ENCODE measurements at places on chromosomes 1 and 21.

DNA sequence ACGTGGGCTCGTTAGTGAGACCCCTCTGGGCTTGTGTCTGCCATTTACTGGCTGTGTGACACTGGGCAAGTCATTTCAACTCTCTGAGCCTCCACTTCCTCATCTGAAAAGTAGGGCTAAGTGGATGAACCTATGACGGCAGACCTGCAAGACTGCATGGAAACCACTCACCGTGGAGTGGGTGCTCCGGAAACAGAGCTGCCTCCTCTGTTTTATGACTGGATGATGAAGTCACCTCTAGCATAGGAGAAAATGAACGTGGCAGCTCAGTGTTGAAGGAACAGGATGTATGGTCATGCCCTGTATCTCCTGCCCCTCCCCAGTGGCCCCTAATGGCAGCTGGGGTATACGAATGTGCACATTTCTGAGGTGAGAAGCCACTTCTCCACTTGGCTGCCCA lies 40.5 kb downstream of the STPG1 start:
- peak; percentile 46 for DNase-seq

DNA sequence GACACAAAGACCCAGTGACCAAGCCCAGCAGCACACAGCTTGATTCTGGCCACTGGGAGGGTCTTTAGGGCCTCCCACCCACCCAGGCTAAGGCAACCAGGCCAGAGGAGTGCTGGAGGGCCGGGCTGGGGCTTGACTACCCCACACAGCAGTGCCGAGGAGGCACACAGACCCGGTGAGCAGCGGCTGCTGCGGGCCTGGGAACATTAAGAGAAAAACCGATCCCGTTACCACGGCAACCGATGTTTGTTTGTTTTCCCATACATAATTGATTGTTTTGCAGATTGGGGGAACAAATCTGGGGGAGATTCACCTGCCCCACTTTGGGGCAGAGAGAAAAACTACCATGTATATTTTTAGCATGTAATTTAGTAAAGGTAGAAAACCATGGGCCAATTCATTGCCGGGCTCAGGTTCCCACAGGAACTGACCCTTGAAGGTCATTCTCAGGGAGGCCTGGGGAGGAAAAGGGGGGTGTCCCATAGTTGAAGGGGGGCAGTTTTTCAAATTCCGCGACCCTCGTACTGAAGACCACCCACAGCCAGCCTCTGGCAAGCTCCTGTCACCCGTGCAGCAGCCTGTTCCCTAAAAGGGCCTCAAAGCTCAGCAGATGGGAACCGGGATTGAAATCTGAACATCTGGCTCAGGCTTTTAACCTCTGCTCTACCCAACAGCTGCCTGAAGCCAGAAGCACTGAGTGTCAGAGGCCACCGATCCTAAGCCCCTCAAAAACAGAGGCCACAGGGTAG lies 35.3 kb downstream of the CHD5 start:
- DNase-seq, result no peak

GRCh38 chr1:10186331-10187025 lies 23.9 kb upstream of the KIF1B start:
- no peak for DNase-seq

DNA sequence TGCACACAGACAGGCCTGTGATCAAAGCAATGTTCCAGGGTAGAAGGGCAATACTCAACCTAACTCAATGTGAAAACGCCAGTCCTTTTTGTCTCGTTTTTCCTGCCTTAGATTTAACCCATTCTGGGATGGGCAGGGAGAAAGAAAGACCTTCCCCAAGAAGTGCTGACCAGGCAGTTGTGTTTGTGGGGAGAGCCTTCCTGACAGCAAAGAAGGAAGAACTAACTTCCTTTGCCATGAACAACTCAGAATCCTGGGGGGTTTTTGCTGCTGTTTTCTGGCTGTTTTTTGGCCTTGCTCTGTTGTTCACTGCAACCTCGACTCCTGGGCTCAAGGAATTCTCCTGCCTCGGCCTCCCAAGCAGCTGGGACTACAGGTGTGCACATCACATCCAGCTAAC lies 112.0 kb upstream of the RAB4A start:
- DNase-seq, result no peak

DNA sequence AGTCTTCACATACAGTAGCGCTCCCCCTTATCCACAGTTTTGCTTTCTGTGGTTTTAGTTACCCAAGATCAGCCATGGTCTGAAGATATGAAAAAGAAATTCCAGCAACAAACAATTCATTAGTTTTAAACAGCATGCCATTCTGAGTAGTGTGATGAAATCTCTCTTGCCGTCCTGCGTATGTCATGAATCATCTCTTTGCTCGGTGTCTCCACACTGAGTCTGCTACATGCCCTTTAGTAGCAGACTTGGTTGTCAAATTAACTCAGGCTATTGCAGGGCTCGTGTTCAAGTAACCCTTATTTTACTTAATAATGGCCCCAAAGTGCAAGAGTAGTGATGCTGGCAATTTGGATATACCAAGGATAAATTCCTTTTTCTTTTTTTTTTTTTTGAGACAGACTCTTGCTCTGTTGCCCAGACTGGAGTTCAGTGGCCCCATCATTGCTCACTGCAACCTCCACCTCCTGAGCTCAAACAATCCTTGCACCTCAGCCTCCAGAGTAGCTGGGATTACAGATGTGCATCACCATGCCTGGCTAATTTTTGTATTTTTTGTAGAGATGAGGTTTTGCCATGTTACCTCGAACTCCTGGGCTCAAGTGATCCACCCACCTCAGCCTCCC lies 22.6 kb downstream of the PHACTR4 start:
- no peak for DNase-seq

GRCh38 chr1:85976516-85977205 lies 179.9 kb downstream of the COL24A1 start:
- no peak for DNase-seq

- DNase-seq, result no peak
Observed at GRCh38 chr1:38138498-38139233, 92.1 kb upstream of the POU3F1 start.

DNA sequence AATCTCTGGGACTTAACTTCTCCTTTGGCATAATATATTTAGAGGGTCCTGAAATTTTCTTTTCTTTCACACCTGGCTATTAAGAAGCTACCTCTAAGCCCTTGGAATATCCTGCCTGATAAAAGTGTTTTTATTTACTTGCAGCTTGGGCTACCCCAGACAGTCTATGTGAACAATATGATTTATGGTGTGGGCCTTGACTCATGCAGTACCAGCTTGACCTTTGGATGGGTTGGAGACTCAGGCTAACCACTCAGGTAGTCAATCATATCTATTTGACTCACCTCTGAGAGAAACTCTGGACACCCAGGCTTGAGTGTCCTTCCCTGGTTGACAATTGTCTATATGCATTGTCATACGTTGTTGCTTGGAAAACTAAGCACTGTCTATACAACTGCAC lies 13.4 kb upstream of the PGBD2 start:
- no peak for DNase-seq

DNA sequence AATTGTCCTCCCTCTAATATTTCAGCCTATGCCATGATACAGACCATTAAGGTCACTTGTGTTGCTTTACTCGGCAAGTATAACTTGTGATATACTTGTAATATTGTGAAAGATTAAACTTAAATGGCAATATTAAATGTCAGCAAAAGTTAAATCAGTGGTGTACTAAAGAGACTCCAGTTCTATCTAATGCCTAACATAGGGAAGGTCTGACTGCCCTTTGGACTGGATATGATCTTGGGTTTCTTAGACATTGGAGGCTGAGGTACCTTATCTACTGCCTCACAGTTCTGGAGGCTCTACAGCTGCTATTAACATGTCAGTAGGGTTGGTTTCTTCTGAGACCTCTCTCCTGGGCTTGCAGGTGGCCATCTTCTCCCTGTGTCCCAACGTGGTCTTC lies 89.9 kb downstream of the MT1HL1 start:
- DNase-seq, result no peak
